Activated T-helper 1 cell treated with anti-CD3 and anti-CD28 coated beads, Interleukin-12 subunit alpha, Interleukin-12 subunit beta, Interleukin-2, Interleukin-4 antibody, amounts not matched to agents 30 ng/mL and 10 ng/mL and 1 ng/mL, durations not matched to agents 14 hours and 24 hours and 36 hours (primary cell): ENCODE measurements at places on chromosomes 12 and 14. TPM values are rescaled to one million over a fixed set of nuclear protein-coding genes. Genes with fewer than 3 reads are reported as not detected.

GRCh38 chr12:2890001-2890387 lies 697 bp upstream of the TULP3 start:
- peaks cover 24% of the 10 kb centered on the region for H3K36me3 ChIP-seq
- peaks cover 30% of the 10 kb centered on the region for H3K4me1 ChIP-seq
- DNase-seq: no peak
- peak overlapping the region; percentile 91 for H3K4me3 ChIP-seq

- H3K27ac ChIP-seq: no peak overlapping the region
- H3K4me1 ChIP-seq: no peaks in the 10 kb centered on the region
- peak; percentile 20 for DNase-seq
- no peaks in the 10 kb centered on the region for H3K36me3 ChIP-seq
- H3K4me3 ChIP-seq: no peak overlapping the region
- H3K27me3 ChIP-seq: no peaks in the 10 kb centered on the region
These were observed 187.7 kb downstream of the GALC start for GRCh38 chr14:87805315-87805723.

DNA sequence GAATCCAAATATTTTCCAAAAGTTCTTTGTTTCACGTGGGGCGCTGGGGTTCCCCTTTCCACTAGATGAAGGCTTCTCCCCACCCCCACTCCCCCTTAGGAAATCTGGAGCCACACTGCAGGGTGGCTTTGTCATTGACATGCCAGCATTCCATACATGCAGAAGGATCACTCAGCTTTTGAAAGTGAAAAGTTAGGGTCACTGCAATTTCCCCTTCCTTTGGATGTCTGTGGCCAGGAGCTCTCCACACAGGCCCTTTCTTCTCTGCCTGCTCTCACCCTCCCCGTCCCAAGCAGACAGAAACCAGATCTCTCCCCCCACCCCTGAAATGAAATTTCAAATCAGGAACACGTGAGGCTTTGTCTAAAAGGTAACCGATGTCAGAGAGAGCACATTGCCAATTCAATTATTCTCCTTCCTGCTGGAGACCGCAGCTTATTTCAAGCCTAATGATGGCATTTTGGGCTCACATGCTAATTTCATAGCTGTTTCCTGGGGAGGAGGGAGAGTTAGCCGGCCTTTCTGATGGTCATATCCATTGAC lies 153.9 kb upstream of the RFLNA start:
- H3K4me1 ChIP-seq: no peaks in the 10 kb centered on the region
- H3K4me3 ChIP-seq: no peak overlapping the region
- peaks cover 8% of the 10 kb centered on the region for H3K27me3 ChIP-seq
- no peak for DNase-seq
- no peaks in the 10 kb centered on the region for H3K36me3 ChIP-seq

DNA sequence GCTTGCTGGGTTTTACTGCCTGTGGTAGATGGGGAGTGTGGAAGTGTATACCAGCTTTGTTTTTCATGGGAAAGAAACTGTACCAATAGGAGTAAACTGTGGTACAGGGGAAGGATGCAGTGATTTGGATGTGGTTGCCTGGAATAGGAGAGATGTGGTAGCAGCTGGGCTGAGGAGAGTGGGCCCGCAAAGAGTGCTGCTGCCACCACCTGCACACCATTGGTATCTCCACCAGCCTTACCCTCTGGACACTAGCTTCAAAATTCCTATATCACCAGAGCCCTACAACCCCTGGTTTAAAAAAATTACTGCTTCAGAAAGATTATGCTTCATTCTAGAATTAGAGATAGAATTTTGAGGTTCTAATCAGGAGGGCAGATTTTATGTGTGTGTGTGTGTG lies 53.6 kb downstream of the AKAP6 start:
- no peak for DNase-seq
- H3K4me1 ChIP-seq: no peaks in the 10 kb centered on the region
- no peaks in the 10 kb centered on the region for H3K36me3 ChIP-seq
- no peak overlapping the region for H3K27ac ChIP-seq
- peaks cover 3% of the 10 kb centered on the region for H3K27me3 ChIP-seq

- no peaks in the 10 kb centered on the region for H3K4me1 ChIP-seq
- H3K4me3 ChIP-seq: no peak overlapping the region
- H3K36me3 ChIP-seq: no peaks in the 10 kb centered on the region
- no peaks in the 10 kb centered on the region for H3K27me3 ChIP-seq
- DNase-seq: no peak
- no peak overlapping the region for H3K27ac ChIP-seq
These were observed 26.1 kb downstream of the CEP170B start for GRCh38 chr14:104891121-104891551.

- H3K27me3 ChIP-seq: no peaks in the 10 kb centered on the region
- H3K4me1 ChIP-seq: peaks cover 33% of the 10 kb centered on the region
- DNase-seq: no peak
- H3K4me3 ChIP-seq: no peak overlapping the region
- no peak overlapping the region for H3K27ac ChIP-seq
- H3K36me3 ChIP-seq: peaks cover 40% of the 10 kb centered on the region
These were observed 8.6 kb downstream of the YEATS4 start for GRCh38 chr12:69368171-69368570.

LYZ gene
- total RNA-seq: not detected in 2 replicates

DNA sequence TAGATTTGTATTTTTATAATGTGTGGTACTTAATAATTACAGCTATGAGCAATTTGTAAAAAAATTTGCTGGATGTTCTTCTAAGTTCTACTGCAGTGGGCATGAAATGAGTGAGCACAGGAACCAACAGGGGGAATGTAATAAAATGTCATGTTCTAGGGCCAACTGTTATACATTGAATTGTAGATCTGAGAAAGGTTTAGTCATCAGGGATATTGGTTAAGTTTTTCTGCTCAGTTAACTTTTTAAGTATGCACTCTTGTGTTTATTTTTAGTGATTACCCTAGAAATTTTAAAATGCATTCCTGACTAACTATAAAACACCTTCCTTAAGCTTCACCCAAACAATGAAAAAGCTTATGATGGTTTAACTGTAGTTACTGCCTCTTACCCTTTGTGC lies 101.8 kb downstream of the CAND1 start:
- H3K27ac ChIP-seq: no peak overlapping the region
- H3K4me3 ChIP-seq: no peak overlapping the region
- no peaks in the 10 kb centered on the region for H3K4me1 ChIP-seq

DNA sequence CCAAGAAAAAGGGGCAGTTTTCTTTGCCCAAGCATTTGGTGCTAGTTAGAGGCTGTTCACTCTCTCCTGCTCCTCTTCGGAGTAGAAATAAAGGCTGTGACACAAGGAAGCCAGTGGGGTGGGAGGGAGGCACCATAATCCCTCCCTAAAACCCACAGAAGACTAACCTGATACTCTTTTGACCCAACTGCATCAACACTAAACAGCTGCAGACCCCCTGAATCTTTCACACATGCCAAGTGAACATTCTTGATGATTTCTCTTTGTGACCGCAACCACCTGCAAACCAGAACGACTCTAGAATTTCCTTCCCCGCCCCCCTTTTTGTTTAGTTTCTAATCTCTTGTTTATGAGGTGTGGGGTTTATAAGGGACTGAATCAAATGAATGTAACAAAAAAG lies 175.8 kb upstream of the BCL2L14 start:
- H3K4me1 ChIP-seq: peaks cover 78% of the 10 kb centered on the region
- H3K27ac ChIP-seq: peak overlapping the region; percentile 53
- no peak for DNase-seq
- no peak overlapping the region for H3K4me3 ChIP-seq
- peaks cover 57% of the 10 kb centered on the region for H3K36me3 ChIP-seq

- no peak for DNase-seq
- no peaks in the 10 kb centered on the region for H3K4me1 ChIP-seq
- H3K27me3 ChIP-seq: no peaks in the 10 kb centered on the region
- H3K27ac ChIP-seq: no peak within 1 kb of the TSS
These were observed at the start of gene SERPINA10 for GRCh38 chr14:94292872-94293577. SERPINA10 (minus strand) TSS chr14:94293268; CDS start chr14:94290593, 2,675 bp downstream.

CNTN1 gene
- not detected in 2 replicates for total RNA-seq

DNA sequence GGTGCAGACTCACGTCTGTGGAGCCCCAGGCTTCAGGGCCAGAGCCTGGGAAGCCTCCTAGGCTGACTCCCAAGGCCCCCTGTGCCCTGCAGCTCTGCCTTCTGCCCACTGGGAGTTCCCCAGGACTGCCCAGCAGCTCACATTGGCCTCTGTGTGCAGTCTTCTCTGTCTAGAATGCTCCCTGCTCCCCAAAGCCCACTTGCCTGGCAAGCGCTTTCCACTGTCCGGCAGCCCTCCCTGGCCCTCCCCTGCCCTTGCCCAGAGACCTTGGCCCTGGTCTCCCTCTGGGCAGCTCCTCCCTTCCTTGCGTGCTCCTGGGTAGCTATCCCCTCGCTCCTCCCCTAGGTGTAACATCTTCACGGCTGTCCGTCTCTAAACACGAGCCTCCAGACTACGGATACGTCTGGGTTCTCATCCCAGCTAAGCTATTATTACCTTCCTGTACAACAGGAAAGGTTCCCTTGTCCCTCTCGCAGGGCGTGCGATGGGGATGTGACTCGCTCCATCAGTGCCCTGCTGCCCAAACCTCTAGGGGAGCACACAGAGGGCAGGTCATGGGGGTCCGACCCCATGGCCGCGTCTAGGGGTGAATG lies 325.5 kb upstream of the RTL1 start:
- no peak overlapping the region for H3K27ac ChIP-seq
- no peak overlapping the region for H3K4me3 ChIP-seq
- no peak for DNase-seq
- H3K27me3 ChIP-seq: peaks cover 2% of the 10 kb centered on the region

- DNase-seq: no peak
- no peak overlapping the region for H3K4me3 ChIP-seq
- peaks cover 1% of the 10 kb centered on the region for H3K36me3 ChIP-seq
These were observed 212.2 kb downstream of the ZFP36L1 start for GRCh38 chr14:68580671-68581070.

KRT72 gene
- not detected in 2 replicates for total RNA-seq

- no peaks in the 10 kb centered on the region for H3K4me1 ChIP-seq
- peaks cover 6% of the 10 kb centered on the region for H3K36me3 ChIP-seq
- H3K27ac ChIP-seq: no peak overlapping the region
- H3K27me3 ChIP-seq: no peaks in the 10 kb centered on the region
These were observed 99.3 kb upstream of the GPHB5 start for GRCh38 chr14:63418020-63418419.

GRCh38 chr14:96104469-96105057 lies 65.4 kb downstream of the C14orf132 start:
- H3K27me3 ChIP-seq: no peaks in the 10 kb centered on the region
- H3K4me3 ChIP-seq: no peak overlapping the region
- H3K36me3 ChIP-seq: no peaks in the 10 kb centered on the region
- no peaks in the 10 kb centered on the region for H3K4me1 ChIP-seq

CEBPE gene
- not detected in 2 replicates for total RNA-seq

- no peaks in the 10 kb centered on the region for H3K4me1 ChIP-seq
- no peak overlapping the region for H3K27ac ChIP-seq
- peaks cover 8% of the 10 kb centered on the region for H3K27me3 ChIP-seq
- H3K36me3 ChIP-seq: no peaks in the 10 kb centered on the region
- DNase-seq: no peak
These were observed 31.9 kb downstream of the RDH12 start for GRCh38 chr14:67733616-67734015.

- H3K4me1 ChIP-seq: peaks cover 29% of the 10 kb centered on the region
- peak; percentile 35 for DNase-seq
- peak overlapping the region; percentile 81 for H3K27ac ChIP-seq
- H3K4me3 ChIP-seq: peak overlapping the region; percentile 3
- no peaks in the 10 kb centered on the region for H3K36me3 ChIP-seq
These were observed 48.2 kb upstream of the ATP2B1 start for GRCh38 chr12:89756585-89757398.

GRCh38 chr12:83123039-83123438 lies 436.3 kb downstream of the TMTC2 start:
- H3K4me1 ChIP-seq: no peaks in the 10 kb centered on the region
- DNase-seq: no peak
- H3K27ac ChIP-seq: no peak overlapping the region

GRCh38 chr14:74519316-74520074 lies 25.9 kb downstream of the ISCA2 start:
- no peak for DNase-seq
- no peaks in the 10 kb centered on the region for H3K36me3 ChIP-seq
- H3K27me3 ChIP-seq: peaks cover 14% of the 10 kb centered on the region
- no peak overlapping the region for H3K27ac ChIP-seq
- no peaks in the 10 kb centered on the region for H3K4me1 ChIP-seq

DNA sequence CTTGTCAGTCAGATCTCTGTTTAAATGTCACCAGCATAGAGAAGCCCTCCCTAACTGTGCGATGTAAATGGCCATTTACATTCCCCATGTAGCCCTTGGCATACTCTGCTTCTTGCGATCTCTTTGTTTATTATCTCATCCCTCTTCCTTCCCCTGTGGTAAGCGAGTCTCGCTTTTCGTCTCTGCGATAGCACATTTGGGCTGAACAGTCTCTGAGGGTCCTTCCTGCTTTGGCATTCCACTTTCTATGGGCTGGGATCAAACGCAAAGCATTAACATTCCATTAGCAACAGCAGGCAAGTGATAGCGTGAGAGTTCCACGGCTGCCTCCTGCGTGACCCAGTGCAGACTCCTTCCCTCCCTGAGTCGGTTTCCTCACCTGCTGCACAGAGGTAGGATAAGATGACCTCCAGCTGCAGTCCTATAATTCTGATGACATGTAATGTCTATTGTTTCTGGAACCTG lies 61.4 kb upstream of the TUNAR start:
- no peaks in the 10 kb centered on the region for H3K4me1 ChIP-seq
- H3K27me3 ChIP-seq: peaks cover 2% of the 10 kb centered on the region
- H3K4me3 ChIP-seq: no peak overlapping the region

DNA sequence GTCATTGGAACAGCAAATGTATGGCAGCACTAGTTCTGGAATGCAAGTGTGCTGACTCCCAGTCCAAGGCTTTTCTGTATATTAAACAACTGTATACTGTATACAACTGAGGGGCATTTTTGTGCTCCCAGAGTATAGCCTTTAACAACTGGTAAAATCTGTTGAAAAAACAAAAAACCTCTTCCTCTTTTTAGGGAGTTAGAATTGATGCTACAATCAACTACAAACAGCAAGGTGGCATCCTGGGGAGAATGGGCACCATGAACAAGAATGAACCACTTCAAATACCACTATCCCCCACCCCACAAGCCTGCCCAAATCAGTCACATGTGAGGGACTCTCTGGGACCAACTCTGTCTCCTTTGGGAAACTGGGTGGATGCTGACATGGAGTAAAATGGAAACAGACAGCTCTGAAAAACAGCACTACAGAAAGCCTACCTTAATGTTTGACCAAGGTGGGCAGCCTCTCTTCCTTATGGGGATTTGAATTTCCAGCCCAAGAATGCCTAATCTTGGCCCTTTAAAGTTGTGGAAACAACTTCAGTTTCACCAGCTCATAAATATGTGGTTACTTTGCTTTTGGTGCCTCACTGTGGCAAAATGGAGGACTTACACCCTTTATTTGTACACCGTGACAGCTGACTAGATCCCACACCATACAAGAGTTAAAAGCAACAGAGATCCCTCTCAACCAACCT lies 7.5 kb downstream of the VTI1B start:
- H3K36me3 ChIP-seq: peaks cover 5% of the 10 kb centered on the region
- peak; percentile 14 for DNase-seq
- H3K27me3 ChIP-seq: no peaks in the 10 kb centered on the region
- no peak overlapping the region for H3K4me3 ChIP-seq
